Peyer's patch (tissue), 4 donors: ENCODE measurements at places on chromosomes 7 and 10.

DNA sequence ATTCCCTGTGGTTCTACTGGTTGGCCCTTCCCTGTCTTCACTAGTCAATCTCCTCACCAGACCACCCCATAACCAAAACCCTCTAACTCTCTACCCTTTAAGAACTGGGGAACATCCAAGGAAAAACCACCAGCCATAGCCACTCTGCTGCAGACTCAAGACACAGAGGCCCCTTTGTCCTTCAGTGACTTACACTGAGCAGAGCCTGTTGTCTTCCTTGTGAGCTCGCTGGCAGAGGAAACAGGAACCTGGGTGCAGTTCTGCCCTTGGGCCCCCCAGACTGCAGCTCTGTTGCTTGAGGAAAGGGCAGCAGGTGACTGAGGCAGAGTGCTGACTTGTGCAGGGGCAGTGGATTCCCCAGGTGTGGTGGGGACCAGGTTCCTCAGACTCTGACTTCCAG lies 30.6 kb downstream of the ZC3HAV1 start:
- H3K36me3 ChIP-seq = peaks cover 91% of the 10 kb centered on the region
- no peak overlapping the region for H3K27ac ChIP-seq
- no peaks in the 10 kb centered on the region for H3K27me3 ChIP-seq
- H3K4me1 ChIP-seq = no peaks in the 10 kb centered on the region

DNA sequence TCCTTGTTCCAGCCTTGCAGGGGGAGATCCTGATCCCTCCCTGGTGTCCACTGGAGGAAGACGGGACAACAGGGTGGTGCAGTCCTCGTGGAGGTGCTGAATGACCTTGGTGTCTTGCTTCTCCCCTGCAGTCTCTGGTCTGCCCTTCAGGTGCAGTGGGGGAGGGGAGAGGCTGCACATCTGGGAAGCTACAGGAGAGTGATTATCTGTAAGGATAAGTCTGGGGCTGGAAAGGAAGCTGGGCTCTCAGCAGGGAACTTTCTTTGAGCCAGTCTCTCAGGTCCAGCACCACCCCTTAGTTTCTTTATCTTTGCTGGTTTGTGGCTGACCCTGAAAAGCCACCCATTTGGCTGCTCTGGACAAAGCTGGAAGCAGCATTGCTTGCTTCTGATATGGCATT lies 275.6 kb downstream of the CCSER2 start:
- no peaks in the 10 kb centered on the region for H3K27me3 ChIP-seq
- H3K4me3 ChIP-seq = no peak overlapping the region
- no peak for DNase-seq
- H3K27ac ChIP-seq = no peak overlapping the region
- H3K4me1 ChIP-seq = no peaks in the 10 kb centered on the region

- H3K36me3 ChIP-seq = no peaks in the 10 kb centered on the region
- H3K27ac ChIP-seq = no peak overlapping the region
- H3K4me3 ChIP-seq = no peak overlapping the region
- H3K4me1 ChIP-seq = no peaks in the 10 kb centered on the region
- no peak for DNase-seq
These were observed 768.5 kb downstream of the NXPH1 start for GRCh38 chr7:9201928-9202327.

- no peak overlapping the region for H3K27ac ChIP-seq
- H3K4me3 ChIP-seq = no peak overlapping the region
- no peak for DNase-seq
- H3K4me1 ChIP-seq = no peaks in the 10 kb centered on the region
These were observed 49.9 kb upstream of the CUX1 start for GRCh38 chr7:101767544-101767943.

- H3K27me3 ChIP-seq = no peaks in the 10 kb centered on the region
- no peaks in the 10 kb centered on the region for H3K36me3 ChIP-seq
- H3K27ac ChIP-seq = no peak overlapping the region
- no peak overlapping the region for H3K4me3 ChIP-seq
These were observed 32.7 kb upstream of the TARP start for GRCh38 chr7:38306171-38306570.

DNA sequence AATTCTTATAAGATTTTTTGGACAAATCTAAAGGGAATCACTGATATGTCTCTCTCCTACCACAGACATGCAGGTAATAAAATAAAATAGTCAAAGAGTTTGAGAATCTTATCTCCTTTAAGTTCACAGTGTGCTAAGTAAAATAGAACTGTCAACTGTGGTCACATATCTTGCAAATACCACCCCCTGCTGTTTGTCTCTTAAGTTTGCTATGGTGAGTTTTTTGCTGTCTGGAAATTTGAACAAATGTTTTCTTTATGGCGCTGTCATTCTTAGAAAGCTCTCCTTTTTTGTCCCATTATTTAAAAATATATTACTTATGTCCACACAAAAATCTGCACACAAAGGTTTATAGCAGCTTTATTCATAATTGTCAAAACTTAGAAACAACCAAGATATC lies 19.6 kb downstream of the GIMAP5 start:
- no peaks in the 10 kb centered on the region for H3K36me3 ChIP-seq
- DNase-seq = no peak
- H3K27me3 ChIP-seq = no peaks in the 10 kb centered on the region

GRCh38 chr10:123149568-123150270 lies 1.8 kb downstream of the HMX2 start:
- H3K4me3 ChIP-seq = peak overlapping the region; percentile 42
- DNase-seq = no peak
- H3K27ac ChIP-seq = no peak overlapping the region
- H3K27me3 ChIP-seq = peaks cover 58% of the 10 kb centered on the region

DNA sequence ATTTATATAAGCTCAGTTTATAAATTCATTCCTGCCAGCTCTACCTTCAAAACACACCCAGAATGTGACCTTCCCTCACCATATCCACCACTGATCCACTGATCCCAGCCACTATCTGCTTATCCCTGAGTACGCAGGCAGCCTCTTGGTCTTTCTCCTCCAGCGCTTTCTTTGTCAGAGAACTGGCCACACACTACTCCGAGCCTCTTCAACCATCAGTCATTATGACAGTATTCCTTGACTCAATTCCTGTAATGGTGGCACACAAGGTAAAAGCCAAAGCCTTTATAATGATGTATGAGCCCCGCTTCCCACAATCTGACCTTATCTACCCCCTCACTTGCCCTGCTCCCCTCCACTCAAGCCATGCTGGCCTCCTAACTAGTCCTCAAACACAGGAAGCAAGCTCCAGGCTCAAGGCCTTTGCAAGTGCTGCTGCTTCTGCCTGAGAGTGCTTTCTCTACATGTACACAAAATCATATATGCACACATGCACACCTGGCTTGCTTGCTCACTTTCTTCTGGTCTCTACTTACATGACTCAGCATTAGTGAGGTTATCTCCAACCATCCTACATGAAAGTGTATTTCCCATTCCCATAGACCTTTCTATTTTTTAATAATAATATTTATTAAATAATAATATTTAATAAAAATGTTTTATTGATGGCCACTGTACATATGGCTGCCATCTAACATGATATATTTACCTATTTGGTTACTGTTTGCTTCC lies 150.4 kb upstream of the FEZF1 start:
- H3K4me1 ChIP-seq = no peaks in the 10 kb centered on the region
- DNase-seq = no peak
- no peak overlapping the region for H3K27ac ChIP-seq
- H3K36me3 ChIP-seq = no peaks in the 10 kb centered on the region
- H3K4me3 ChIP-seq = no peak overlapping the region

DNA sequence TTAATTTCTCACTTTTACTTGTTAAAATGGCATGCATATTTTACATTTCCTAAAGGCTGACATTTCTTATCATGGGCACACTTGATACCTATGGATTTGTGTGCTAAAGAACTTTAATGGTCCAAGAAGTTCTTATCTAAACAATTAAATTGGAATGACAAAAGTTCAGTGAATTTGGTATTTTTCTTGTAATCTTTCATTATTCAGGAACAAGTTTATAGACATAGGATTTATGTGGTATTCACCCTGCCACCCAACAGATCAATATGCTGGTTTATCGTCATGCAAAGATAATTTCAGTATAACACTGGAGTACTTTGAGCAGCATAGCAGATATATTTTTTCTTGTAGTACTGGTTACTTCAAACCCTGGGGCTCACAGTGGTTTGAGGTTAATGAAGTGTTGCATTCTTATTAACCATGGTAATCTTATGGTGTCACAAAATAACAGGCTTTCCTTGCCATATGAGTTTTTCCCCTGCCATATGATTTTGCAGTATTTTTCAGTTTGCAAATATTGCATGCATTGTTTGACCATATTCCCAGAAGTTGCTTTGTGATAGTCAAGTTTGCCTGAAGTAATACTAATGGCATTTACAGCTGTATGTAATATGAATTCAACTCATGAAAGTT lies 148.8 kb downstream of the PPP1R9A start:
- H3K27ac ChIP-seq = no peak overlapping the region
- H3K4me3 ChIP-seq = no peak overlapping the region
- no peak for DNase-seq

GRCh38 chr10:97870990-97871389 lies 21.3 kb downstream of the GOLGA7B start:
- H3K36me3 ChIP-seq = no peaks in the 10 kb centered on the region
- H3K4me3 ChIP-seq = no peak overlapping the region
- no peak for DNase-seq
- no peaks in the 10 kb centered on the region for H3K27me3 ChIP-seq
- no peak overlapping the region for H3K27ac ChIP-seq

GRCh38 chr7:130914554-130915294 lies 180.7 kb upstream of the KLF14 start:
- peak overlapping the region; percentile 88 for H3K27ac ChIP-seq
- no peaks in the 10 kb centered on the region for H3K27me3 ChIP-seq
- H3K4me3 ChIP-seq = no peak overlapping the region
- H3K4me1 ChIP-seq = no peaks in the 10 kb centered on the region
- no peak for DNase-seq
- no peaks in the 10 kb centered on the region for H3K36me3 ChIP-seq

DNA sequence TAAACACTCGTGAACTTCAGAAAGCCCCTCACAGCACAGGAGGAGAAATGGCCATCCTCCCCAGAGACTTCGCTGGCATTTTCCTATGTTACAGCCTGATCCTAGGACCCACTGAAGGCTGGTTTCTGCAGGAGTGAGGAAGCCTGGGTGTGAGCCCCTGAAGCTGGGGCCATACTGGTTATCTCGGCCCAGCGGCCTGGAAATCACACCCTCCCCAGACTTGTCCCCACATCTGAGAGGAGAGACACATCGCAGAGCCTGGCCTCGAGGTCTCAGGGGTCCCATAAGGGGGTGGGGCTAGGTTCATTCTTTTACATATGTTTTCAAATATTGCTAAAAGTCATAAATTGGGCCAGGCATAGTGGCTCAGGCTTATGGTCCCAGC lies 17.5 kb upstream of the RET start:
- no peaks in the 10 kb centered on the region for H3K4me1 ChIP-seq
- H3K27ac ChIP-seq = no peak overlapping the region
- DNase-seq = no peak
